ENCODE measurements at places on chromosomes 16 and 17.

GRCh38 chr17:55190748-55191147 lies 74.0 kb upstream of the HLF start:
- no peak for DNase-seq

- no peak for DNase-seq
These were observed 39.1 kb downstream of the CPNE2 start for GRCh38 chr16:57131351-57131970.

- DNase-seq, result no peak
These were observed 174.4 kb upstream of the HS3ST3A1 start for GRCh38 chr17:13776027-13776551.

GRCh38 chr16:87445486-87445885 lies 47.3 kb downstream of the ZCCHC14 start:
- DNase-seq, result no peak

DNA sequence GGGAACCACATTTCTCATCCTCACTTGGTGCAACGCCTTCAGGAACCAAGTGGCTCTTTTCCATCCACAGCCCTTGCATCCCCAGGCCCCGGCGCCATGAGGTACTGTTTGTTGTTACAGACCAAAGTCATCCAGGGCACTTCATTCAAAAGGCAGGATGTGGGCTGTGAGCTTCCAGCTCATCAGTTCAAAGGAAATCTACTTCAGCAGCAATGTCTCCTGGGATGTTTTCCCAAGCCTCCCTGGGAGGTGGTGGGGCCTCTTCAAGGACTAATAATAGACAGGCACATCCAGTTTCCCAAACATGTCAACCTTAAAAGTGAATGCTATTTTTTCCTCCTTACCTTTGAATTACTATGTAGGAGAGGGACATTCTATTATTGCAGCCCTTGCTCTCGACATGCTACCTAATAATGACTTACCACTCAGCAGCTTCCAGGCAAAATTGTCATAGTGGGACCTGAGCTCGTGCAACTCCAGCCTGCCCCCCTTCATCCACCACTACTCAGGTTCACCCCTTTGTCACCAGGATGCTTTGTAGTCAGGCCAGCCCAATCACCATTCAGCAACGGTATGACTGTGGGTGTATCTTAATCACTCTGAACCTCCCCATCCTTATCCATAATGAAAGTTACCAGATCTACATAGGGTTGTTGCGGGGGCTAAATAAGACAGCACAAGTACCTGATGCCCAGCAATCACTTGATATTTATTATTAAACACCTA lies 1.7 kb upstream of the PRKCB start:
- DNase-seq, result peak; percentile 26

DNA sequence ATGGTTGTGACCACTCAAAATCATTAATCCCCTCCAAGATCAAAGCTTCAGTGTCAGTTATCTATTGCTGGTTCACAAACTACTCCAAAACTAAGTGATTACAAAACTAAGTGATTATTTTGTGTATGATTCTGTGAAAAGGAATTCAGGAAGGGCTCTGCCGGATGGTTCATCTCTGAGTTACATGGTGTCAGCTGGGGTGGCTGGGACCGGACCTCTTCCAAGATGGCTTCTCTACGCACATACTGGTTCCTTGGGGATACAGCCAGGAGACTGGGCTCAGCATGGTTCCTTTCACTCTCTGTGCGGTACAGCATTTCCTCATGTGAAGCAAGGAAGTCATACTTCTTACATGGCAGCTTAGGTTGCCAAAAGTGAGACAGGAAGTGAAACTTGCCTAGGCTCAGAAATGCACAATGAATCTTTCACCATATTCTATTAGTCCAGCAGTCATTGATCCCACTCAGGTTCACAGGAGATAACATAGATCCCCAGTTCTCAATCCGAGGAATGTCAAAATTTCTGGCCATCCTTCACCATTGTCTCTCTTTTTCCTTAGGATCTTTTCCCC lies 97.9 kb upstream of the IRX6 start:
- DNase-seq, result no peak

DNA sequence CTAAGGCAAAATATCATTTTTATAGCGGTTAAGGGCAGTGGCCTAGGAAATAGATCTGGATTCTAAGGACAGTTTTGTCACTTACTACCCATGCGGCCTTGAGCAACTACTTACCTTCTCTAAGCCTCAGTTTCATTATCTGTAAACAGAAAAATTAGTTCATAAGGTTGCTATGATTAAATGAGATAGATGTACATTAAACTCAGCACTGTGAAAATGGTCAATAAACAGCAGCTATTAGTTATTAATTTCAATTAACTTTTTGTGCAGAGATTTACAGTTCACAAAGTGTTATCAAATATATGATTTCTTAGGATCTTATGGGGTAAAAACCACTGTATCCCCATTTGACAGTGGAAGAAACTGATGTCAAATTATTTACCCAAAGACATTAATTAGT lies 135.5 kb upstream of the CORO6 start:
- no peak for DNase-seq

GRCh38 chr17:38671939-38672720 lies 2.6 kb downstream of the EPOP start:
- DNase-seq, result no peak

- DNase-seq, result no peak
These were observed 324.2 kb downstream of the PMP22 start for GRCh38 chr17:14940938-14941265.

DNA sequence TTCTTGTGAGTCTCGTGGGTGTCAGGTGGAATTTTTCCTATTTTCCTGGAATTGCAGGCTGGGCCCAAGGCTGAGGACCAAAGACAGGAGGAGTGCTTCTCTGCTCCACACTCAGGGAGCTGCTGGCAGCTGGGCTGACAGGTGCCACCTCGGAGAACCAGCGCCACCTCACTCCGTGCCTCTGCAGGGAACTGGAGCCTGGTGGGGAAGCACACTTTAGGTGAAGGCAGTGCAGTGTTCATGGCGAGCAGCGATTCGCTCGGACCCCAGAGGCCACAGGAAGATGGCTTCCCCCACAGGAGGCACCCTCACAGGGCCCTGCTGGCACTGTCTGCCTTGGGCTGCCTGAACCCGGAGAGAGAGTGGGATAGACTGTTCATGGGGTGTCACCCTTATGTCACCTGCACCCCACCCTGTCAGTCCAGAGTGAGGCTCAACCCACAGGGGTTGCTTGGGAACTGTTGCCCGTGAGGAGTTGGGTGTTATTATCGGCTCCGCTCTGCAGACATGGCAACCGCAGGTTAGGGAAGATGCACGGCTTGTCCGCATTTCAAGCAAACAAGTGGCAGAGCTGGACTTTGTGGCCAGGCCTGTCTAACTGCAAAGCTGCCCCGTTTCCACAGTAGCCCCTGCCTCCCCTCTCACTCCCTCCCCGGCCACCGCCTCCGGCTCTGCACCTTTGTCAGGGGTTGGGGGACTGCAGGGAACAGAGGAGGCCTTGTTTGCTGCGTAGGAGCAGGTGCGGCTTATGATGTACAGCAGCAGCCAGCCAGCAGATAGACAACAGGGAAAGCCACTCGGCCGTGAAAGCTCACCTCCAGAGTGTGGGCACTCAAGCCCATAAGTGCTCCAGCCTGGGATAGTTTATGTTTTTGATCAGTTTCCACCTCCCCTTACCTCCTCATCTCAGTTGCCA lies 15.5 kb downstream of the TBC1D24 start:
- no peak for DNase-seq

DNA sequence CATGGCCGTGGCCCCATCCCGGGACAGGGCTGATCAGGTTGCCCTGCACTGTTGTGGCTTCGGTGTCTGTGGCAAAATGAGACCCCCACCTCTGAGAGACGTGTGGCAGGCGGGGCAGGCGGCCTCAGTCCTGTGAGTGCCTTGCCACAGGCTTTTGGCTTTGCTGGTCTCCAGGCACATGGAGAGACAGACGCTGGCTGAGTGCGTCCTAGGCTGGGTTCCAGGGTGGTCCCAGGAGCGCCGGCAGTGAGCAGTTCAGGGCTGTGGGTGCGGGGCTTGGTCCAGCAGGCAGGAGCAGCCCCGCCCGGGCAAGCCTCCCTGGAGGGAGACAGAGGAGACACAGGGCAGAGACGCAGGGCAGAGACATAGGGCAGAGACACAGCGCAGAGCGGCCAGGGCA lies 29.2 kb downstream of the SOX8 start:
- no peak for DNase-seq

GRCh38 chr17:72419866-72420774 lies 299.3 kb downstream of the SOX9 start:
- no peak for DNase-seq

DNA sequence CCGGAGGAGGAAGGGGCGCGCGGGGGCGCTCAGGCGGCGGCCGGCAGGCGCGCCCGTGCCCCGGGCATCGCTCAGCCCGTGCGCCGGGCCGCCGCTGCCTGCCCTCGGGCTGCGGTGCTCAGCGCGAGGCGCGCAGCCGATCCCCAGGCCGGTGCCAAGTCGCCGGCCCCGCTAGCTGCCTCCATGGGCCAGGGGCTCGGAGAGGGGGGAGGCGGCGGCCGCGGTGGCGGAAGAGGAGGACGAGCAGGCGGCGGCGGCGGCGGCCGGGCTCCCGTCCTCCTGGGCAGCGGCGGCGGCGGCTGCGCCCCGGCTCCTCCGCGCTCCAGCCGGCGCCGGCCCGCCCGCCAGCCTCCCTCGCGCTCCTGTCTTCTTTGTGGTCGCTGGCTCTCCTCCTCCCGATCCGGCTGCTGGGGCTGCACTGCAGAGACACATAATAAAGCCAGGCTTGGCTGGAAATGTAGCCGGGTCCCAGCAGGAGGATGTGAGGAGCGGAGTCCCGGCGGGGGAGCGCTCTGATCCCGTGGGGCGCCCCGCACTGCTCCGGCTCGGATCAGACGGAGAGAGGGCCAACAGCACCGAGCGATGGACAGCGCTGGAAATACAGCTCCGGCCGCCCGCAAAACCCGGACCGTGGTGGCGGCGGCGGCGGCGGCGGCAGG lies 889 bp upstream of the ZNF423 start:
- no peak for DNase-seq

DNA sequence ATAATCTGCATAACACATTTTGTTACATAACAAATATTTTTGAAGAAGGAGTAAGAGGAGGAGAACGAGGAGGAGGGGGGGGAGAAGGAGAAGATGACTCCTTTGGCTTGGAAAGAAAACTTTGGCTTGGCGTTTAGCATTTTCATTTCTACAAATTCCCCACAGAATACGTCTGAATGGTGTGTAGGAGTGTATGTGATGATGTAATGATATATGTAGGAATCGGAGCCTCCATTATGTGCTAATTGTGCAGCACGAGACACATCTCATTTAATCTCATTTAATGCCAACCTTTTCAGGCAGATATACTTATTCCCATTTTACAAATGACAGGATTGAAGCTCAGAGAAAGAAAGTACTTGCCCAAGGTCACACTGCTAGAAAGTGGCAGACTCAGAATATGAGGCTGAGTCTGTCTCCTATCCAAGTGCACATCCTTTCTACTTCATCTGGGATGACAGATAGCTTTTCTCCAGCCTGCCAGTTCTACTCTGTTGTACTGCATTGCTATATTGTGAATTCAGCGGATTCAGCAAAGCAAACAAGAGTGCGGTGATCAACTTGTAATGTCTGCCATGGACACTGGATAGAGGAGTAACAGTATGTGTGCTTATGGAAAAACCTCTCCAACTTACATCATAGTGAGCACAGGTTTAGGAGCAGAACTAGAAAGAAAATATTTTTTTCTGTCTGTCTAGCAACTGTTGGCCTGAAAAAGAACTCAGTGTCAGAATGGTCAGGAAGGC lies 10.4 kb upstream of the SLC47A2 start:
- DNase-seq, result no peak

Data from activated naive CD4-positive, alpha-beta T cell treated with anti-CD3 and anti-CD28 coated beads, Interleukin-2, amount 50 U/mL, for 16 hours (primary cell).